ENCODE measurements at places on chromosomes 4 and X.

DNA sequence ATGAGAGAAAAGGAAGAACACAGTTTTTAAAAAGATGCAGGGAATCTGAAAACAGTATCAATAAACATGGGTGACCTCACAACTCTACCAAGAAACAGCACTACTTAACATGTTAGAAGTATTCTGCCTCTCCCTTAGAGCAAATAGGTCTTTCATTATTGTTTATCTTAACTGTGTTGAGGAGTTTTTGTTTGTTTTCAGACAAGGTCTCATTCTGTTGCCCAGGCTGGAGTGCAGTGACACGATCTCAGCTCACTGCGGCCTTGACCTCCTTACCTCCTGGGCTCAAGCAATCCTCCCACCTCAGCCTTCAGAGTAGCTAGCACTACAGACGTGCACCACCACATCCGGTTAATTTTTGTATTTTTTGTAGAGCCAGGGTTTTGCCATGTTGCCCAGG lies 165.3 kb upstream of the PRDX4 start:
- no peak for DNase-seq

DNA sequence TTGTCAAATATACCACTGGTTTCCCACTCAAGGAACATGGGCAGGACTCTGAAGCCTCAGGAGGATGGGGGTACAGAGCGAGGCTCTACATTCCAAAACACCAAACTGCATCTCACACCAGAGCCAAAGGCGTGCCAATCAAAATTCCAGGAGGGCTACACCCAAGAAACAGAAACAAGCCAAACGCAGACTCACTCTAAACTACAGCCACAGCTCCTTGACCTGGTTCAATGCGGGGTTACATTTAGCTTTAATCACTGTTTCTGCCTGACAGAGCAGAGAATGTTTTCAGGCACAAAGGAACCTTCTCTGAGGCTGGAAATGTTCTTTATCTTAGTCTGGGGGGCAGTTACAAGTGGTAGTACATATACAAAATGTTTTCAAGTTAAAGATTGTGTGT lies 2121.5 kb upstream of the AGA start:
- no peak for DNase-seq

- no peak for DNase-seq
These were observed 94.7 kb upstream of the CXXC4 start for GRCh38 chr4:104589264-104589868.

- DNase-seq = no peak
These were observed 21.0 kb downstream of the COL4A6 start for GRCh38 chrX:108417257-108417656.

GRCh38 chrX:24150051-24150790 lies 692 bp downstream of the ZFX start:
- DNase-seq = peak; percentile 84

DNA sequence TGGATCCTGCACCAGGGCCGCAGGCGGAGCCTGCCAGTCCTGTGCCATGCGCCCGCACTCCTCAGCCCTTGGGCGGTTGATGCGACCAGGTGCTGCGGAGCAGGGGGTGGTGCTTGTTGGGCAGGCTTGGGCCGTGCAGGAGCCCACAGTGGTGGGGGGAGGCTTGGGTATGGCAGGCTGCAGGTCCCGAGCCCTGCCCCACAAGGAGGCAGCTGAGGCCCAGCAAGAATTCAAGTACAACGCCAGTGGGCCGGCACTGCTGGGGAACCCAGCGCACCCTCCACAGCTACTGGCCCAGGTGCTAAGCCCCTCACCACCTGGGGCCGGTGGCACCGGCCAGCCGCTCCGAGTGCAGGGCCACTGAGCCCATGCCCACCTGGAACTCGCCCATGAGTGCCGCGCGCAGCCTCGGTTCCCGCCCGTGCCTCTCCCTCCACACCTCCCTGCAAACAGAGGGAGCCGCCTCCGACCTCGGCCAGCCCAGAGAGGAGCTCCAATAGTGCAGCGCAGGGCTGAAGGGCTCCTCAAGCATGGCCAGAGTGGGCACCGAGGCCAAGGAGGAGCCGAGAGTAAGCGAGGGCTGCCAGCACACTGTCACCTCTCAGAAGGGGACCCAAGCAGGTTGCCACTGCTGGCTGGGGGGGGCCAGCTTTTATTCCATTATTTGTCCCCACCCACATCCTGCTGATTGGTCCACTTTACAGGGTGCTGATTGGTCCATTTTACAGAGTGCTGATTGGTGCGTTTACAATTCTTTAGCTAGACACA lies 339.0 kb upstream of the KLF3 start:
- no peak for DNase-seq

DNA sequence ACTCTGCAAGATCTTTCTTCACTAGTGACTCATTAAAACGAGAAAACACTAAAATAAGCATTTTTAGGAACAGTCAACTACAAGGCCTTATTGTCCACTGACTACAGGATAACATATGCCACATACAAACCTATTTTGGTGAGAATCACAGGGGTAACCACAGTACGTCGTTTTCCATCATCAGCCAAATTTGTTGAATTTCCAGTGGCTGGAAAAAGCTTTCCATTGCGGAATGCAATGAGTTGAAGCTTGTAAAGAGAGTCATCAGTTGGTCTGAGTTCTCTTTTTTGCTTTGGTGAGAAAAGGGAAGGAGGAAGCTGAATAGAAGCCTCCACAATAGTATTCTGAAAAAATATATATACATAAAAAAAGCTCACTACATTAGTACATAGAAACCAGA lies 102.4 kb downstream of the ADGRA3 start:
- DNase-seq = no peak

DNA sequence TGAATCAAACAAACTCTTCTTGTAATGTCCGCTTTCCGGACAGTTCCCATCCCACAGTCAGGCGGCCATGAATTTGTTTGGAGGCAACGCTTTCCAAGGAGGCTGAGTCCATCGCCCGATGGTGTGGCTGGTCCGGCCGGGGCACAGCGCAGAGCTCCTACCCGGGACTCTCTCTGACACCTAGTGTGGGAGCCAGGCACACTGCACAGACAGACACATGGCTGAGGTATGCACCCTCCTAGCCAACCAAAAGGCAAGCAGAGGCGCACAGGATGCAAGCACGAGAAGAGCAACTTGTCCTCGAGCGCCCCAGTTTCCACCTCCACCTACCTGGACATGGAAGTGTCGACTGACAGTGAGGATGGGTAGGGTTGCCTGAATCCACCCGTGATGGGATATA lies 87.5 kb downstream of the LEF1 start:
- no peak for DNase-seq

GRCh38 chr4:24471486-24472160 lies 112.7 kb downstream of the DHX15 start:
- no peak for DNase-seq

GRCh38 chr4:90099812-90100211 lies 27.4 kb upstream of the CCSER1 start:
- no peak for DNase-seq

DNA sequence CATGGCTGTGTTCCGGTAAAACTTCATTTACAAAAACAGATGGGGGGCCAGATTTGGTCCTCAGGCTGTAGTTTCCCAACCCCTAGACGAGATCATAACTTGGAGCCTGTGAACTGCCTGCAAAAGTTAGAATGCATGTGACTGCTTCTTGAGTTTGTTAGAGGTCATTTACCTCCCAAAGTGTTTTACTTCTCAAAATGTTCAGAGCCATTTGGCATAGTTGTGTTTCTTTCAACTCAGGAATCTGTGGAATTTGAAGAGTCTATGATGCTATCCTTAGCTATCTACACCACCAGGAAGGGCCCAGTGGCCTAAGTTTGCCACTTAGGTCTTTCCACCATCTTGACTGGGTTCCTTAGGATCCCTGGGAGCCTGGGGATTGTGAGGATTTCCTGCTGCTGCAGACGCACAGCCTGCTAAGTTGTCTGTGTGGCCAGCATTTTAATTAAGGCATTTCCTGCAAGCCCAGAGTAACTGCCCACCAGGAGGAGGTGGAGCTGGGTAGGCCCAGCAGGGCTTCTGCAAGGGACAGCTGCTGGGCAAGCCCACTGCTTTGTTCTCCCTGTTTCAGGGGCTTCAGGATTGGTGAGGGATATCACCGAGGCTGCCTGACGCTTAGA lies 53.1 kb downstream of the CCNI start:
- DNase-seq = no peak

GRCh38 chr4:125097729-125098128 lies 217.0 kb upstream of the FAT4 start:
- no peak for DNase-seq

GRCh38 chrX:50579955-50580354 lies 109.3 kb upstream of the DGKK start:
- DNase-seq = peak; percentile 18

DNA sequence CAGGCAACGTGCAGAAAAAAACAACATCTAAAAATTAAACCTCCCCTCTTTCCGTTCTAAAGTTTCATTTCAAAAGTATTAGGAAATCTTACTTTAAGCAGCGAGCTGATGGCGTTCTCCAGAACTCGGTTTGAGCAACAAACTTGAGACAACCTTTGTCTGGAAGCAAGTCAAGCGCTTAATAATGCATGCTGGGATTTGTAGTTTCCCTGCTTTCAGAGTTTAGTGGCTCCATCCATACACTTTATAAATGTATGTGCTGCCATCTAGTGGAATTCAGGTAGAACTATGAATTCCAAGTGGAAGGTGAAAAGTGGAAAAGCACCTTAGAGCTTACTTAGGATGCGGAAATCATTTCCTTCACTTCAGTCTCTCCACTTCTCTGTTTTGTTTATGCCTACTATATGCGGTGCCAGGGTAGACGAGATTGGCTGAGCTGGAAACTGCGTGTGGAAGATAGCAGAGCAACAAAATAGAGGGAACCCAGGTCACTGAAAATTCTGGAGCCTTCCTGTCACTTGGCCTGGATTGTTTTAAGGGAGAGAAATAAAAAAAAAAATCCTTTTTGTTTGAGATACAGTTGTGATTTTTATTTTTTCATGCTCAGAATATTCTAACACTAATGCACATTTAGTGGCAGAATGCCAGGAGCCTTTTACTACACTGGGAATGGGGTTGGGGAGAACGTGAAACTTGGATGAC lies at the start of gene BDH2:
BDH2 (minus strand) TSS at position 144 of the 702 bp plus-strand sequence. CDS start 3,580 bp downstream, outside the sequence.
- DNase-seq = peak; percentile 42

DNA sequence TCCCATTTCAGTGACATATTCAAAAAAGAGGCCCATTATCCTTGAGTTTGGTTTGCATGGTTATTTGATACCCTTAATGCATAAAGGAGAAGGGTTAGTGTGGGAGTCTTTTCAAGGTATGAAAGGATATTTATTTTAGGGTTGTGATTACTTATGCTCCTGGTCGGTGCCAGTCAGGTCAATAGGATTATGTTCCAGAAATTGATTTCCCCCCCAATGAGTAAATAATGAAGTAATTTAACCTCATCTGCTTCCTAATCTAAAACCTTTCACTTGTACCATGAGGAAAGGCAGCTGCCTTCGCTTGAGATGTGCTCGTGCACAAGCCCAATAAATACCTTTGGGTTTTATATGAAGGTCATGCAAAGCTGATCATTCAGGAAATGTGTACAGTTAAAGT lies 55.0 kb upstream of the NR0B1 start:
- no peak for DNase-seq

DNA sequence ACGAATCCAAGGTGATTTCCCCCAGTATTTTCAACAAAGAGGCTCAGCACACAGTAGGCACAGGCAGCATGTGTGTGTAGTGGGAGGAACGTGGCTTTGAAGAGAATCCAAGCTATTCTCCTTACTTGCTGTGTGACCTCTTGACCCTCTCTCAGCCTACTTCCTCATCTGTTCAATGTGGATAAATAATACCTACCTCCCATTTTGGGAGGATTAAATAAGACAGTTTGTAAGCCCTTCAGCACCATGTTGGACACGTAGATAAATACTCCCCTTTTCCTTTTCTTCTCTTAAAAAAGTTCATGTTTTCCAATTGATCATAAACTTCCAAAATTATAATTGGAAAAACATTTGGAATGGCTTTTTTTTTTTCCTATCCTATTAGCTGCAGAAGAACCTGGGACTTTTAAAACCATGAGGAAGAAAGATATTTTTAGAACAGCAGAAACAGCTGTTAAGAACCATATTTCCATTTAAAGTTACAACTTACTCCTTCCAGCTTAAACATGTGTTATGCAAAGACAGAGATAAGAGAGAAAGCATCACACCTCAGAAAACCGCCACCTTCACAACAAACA lies 56.1 kb upstream of the TMEM131L start:
- DNase-seq = no peak

DNA sequence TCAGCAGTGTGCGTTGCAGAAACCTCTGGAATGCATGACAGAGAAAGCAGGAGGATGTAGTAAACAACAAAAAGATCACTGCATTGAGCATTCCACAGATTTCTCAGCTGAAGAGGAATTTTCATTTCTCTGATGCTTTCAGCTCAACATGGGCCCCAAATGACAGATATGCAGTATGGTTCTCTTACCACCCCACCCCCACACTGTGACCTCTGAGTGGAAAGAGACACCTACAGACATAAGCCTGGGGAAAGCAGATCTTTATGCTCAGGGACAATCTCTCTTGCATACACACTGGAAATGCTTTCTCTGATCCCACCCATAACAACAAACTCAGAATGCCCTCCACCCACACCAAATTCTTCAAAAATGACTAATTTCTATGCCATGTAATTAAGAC lies 983.7 kb upstream of the LCORL start:
- DNase-seq = no peak

DNA sequence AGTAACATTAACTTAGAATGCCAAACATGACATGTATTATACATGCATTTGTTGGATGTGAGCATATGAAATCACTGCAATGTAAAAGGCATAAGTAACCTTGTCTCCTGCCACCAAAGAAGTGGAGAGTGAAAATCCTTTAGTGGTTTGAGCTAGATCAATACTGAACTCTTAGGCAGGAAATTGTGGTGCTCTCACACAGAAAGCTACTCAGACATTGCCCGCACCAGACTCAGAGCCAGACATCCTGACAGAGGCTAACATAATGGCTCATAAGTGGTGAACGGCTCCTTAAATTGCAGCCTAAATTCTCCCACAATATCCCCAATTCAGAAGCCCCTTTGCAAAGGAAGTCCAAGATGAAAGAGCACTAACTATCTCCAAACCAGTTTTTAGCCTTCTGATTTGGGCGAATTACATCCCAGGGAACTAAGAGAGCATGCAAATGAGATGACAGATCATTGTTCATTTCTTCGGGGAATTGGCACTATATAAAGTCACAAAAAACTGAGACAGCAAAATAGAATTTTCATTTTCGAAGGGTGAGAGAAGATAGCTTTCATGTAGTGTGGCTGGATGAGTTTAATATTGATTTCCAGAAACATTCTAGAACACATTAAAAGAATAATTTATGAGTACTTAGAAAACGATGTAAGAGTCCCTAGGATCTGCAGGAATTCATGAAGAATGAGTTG lies 233.6 kb upstream of the RPS6KA3 start:
- peak; percentile 37 for DNase-seq

DNA sequence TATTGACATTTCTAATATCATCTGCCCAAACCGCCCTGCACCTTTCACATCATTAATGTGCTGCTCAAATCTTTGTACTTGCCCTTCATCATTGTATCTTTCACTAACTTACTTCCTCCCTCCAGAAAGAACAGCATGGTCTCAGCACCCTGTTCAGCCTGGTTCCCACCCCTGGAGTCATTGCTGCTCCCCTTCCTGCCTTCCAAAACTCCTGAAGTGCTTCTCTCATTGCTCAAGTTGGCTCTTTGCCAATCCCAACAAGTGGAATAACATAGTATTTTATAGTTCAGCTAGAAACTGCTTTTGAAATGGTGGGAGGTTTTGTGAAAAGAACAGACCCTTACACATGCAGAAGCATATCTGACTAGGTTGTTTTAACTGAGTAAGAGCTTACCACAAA lies 14.0 kb upstream of the TTC29 start:
- no peak for DNase-seq

- DNase-seq = no peak
These were observed 183.2 kb downstream of the FBXW7 start for GRCh38 chr4:152352622-152353116.

- no peak for DNase-seq
These were observed 105.0 kb upstream of the NR0B1 start for GRCh38 chrX:30414144-30414543.

GRCh38 chr4:65600656-65601055 lies 69.6 kb downstream of the EPHA5 start:
- no peak for DNase-seq
